ENCODE measurements at places on chromosomes 7 and 10.

- no peak for DNase-seq
Observed at GRCh38 chr7:155512246-155512887, 34.0 kb downstream of the CNPY1 start.

- DNase-seq: peak; percentile 37
Observed at GRCh38 chr7:33932221-33932620, 26.9 kb downstream of the BMPER start.

GRCh38 chr7:120256344-120257070 lies 16.5 kb upstream of the KCND2 start:
- DNase-seq: no peak

GRCh38 chr10:112519133-112519761 lies 72.2 kb downstream of the VTI1A start:
- DNase-seq: no peak

GRCh38 chr7:121398246-121398645 lies 2.1 kb upstream of the FAM3C start:
- peak; percentile 57 for DNase-seq

GRCh38 chr10:125692196-125692595 lies 9.2 kb upstream of the TEX36 start:
- no peak for DNase-seq

DNA sequence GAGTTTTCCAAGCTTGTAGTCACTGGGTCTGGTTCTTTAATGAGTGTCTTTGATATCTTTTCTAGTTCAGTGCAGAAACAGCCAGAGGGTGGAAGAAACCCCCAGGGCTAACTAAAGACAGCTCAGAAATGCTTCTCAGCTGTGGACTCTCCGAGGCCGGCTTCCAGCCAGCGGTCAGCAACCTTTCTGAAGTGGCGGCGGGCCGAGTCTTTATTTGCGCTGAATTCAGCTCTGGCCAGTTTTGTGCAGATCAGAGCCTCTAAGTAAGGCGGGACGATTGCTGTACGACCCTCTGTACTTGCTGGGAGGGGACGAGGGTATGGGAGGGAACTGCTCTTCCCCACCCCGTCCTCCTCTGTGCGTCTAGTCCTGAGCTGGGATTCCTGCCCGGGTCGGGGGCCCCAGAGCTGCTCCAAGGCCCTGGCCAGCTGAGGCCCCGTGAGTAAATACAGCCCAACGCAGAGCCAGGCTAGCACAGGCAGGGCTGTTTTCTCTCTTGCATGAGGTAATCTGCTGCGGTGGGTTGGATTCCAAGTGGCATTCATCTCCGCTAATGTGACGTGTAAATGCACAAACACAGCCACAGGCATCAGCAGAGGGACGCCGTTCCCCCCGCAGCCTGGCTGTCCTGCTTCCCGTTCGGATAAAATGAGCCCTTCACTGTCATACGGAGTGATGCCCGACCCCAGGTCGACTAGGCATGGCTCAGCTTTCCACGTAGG lies 159.8 kb downstream of the PIP4K2A start:
- DNase-seq: no peak

DNA sequence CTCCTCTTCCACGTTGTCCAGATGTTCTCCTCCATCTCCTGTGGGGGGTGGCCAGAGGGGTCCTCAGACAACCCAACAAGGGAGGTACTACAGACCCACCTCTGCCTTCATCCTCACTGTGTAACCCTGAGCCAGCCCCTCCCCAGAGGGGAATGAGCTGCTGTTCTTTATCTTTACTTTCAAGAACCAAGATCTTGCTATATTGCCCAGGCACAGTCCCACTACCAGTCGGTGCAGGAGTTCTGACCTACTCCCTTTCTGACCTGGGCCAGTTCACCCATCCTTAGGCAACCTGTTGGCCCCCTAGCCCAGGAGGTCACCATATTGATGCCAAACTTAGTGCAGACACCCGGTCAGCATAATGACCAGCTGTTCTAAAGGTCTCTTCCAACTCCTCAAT lies 16.8 kb upstream of the MTPAP start:
- DNase-seq: no peak

GRCh38 chr10:93150990-93151547 lies 77.4 kb downstream of the CYP26A1 start:
- DNase-seq: no peak

- peak; percentile 54 for DNase-seq
Observed at GRCh38 chr10:17527514-17528146, 73.2 kb upstream of the ST8SIA6 start.

DNA sequence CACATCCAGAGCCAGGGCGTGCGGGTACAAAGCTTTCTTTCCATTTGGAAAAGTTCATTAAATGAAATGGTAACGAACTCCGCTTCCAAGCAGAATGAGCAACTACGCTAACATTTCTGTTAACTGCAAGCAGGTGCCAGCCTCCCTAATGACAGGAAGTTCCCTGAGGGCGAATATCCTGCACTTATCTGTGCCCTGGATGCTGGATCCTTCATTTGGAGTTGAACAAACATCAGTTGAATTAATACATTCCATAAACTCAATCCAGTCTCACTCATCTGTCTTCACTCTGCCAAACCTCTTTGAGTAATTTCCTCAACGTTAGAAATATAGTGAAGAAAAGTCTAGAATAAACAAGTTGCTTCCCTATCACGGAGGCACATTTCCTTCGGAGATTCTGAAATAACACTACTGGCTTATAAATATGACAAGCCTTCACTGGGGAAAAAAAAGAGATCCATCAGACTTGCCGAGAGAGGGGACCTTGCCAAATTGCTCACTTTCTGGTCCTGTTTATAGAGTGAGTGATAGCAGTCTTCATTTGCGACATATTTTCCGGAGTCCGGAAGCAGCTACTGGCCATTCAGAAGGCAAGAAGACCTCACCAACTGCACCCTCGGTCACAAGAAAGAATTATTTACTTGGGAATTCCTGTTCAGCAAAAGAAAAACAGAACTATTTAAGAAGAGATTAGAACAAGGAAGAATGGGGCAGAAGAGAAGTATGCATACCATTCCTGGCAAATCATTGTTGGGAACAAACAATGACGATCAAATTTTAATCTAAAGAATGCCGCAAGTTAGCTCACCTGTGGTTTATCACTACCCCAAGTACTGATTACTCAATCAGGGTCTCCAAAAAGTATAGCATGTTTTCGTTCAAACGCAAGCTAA lies 196.4 kb downstream of the FAM107B start:
- DNase-seq: no peak

- DNase-seq: no peak
Observed at GRCh38 chr10:35555962-35556930, 48.9 kb upstream of the GJD4 start.

- DNase-seq: no peak
Observed at GRCh38 chr7:7695111-7695817, 23.1 kb downstream of the RPA3 start.

GRCh38 chr7:116575853-116576252 lies 51.0 kb downstream of the CAV1 start:
- no peak for DNase-seq

GRCh38 chr7:65477326-65477725 lies 103.7 kb downstream of the ZNF92 start:
- no peak for DNase-seq

GRCh38 chr7:75789361-75789924 lies 17.4 kb upstream of the CCL26 start:
- DNase-seq: no peak

DNA sequence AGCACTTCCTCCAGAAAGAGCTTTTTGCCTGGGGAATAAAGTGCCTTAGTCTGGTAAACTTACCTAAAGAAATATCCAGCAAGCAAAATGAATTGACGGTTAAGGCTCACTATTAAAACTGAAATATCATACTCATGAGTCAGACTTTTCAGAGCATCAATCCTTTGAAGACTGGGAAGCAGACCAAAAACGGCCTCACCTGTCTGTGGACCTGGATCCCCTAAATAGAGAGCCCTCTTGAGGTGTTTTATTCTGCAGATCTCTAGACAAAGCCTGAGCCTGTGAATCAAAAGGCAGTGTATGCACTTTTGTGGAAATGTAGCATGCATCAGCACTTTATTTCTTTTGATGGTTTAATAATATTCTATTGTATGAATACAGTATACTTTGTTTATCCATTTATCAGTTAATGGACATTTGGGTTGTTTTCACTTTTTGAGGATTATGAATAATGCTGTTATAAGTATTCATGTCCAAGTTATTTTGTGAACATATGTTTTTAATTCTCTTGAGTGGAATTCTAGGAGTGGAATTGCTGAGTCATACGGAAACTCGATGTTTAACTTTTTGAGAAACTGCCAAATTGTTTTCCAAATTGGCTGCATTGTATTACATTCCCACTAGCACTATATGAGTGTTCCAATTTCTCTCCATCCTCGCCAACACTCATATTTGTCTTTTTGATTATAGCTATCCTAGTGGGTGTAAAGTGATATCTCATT lies 449.0 kb upstream of the IGFBP3 start:
- peak; percentile 95 for DNase-seq

DNA sequence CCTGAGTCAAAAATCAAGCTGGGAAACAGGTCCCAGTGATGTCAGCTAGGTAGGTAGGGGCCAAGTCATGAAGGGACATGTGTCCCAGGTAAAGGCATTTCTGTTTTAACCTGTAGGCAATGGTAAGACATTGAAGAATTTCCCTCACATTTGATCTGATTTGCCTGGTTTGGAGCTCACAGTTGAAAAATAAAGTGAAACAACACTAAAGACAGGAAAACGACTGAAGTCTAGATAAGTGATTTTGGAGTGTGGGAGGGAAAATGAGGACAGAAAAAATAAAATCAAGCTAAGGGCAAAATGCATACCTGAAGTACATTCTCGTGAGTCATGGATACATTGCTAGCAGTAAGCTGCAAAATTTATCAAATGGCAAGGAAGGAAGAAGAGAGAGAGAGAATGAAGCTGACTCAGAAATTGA lies 169.9 kb downstream of the SKIDA1 start:
- DNase-seq: no peak

GRCh38 chr7:103148131-103148993 lies 537 bp downstream of the NAPEPLD start:
- no peak for DNase-seq

- DNase-seq: no peak
Observed at GRCh38 chr10:130714742-130715467, 578.7 kb downstream of the GLRX3 start.

GRCh38 chr7:117836-118614 lies 74.3 kb upstream of the FAM20C start:
- DNase-seq: no peak

DNA sequence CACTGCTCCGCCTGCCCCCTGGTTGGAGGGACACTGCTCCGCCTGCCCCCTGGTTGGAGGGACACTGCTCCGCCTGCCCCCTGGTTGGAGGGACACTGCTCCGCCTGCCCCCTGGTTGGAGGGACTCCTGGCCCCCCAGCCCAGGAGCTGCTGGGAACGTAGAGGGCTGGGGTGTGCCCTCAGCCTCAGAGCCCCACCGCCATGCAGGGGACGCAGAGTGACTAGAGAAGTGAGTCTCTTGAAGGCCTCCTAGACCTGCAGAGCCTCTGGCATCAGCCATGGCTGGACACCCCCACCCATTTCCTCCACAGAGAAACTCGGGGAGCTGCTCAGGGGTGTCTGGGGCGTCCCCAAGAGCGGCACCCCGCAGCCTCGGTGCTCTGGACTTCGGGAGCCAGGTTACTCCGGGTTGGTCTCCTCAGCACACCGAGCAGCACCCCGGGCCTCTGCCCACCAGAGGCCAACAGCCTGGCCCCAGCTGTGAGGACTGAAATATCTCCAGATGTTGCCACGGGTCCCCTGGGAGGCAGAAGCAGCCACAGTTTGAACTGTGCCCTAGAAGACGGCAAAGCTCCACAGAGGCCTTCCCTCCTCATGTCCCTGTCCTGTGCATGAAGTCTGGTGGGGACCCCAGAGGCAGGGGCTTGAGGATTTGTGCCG lies 191.9 kb downstream of the ELFN1 start:
- no peak for DNase-seq

DNA sequence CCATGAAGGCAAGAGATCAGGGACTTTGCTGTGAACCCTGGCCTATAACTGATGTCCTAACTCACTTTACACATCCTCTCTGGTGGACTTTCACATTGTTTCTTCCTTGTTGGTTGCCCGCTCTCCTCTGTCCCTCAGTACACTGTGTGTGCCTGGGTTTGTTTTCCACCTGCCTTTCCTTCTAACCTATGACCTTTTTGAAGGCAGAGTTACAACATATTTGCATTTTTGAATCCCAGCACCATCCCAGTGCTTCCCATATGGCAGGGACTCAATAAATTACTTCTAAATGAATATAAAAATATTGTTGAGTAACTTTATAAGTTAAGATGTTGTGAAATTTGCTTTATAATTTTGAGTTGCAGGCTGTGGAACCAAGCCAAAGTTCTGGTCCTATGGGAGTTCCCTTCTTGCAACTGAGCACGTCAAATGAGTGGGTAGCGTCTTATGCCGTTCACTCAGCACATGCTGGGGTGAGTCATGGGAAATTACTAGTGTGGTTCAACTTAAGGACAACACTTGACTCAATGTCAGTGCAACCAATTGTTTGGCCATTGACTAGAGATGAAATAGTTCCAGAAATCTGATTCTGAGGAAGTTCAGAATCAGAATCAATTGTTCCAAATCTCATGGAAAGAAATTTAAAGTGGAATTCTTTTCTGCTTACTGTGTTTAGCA lies 250.9 kb downstream of the TWIST1 start:
- peak; percentile 98 for DNase-seq

GRCh38 chr10:43874984-43875383 lies 226.3 kb upstream of the ZNF32 start:
- no peak for DNase-seq

- DNase-seq: no peak
Observed at GRCh38 chr10:15489431-15489830, 118.3 kb upstream of the FAM171A1 start.

- DNase-seq: no peak
Observed at GRCh38 chr10:118868589-118868988, 113.8 kb upstream of the CACUL1 start.

GRCh38 chr10:17673471-17674061 lies 29.6 kb downstream of the STAM start:
- DNase-seq: peak; percentile 94

DNA sequence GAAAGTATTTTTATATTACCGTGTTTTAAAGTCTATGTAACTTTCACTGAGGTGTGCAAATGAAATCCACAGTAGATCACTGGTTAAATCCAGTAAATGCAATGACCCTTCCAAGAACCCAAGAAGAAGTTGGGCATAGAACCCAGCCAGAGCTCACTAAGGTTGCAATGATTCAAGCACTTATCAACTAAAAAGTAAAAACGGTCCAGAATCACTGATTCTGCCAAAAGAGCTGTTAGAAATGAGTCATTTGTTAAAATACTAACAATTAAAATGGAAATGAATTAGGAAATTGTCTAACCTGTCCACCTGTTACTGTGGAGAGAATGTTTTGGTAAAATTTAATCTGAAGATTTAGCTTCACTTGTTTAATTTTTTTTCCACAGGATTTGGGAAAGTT lies 74.4 kb downstream of the ANK3 start:
- no peak for DNase-seq

DNA sequence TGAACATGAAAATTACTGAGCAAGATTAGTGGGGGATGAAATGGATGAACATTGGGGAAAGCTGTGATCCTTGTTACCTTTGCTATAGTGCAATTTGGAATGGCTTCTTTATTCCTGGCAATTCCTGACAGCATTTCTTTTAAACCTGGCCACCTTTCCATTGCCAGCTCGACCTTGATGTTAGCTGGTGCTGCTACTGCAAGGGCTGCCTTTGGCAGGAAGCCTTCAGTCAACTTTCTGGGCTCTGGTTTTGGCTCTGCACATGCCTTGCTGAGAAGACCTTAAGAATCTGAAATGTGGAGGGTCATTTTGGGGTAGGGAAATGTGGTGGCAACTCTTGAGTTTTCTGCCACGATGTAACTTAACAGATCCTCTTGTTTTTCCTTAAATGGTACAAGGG lies 64.7 kb downstream of the KAT6B start:
- no peak for DNase-seq

- DNase-seq: peak; percentile 82
Observed at GRCh38 chr10:109922976-109923921, at the start of gene XPNPEP1. Gene XPNPEP1, minus strand, starts transcription at chr10:109923511. Its CDS starts 78 bp downstream, at chr10:109923433.

All from RPMI7951 (cell line).